Activated T-helper 1 cell treated with anti-CD3 and anti-CD28 coated beads, Interleukin-12 subunit alpha, Interleukin-12 subunit beta, Interleukin-2, Interleukin-4 antibody, amounts not matched to agents 30 ng/mL and 10 ng/mL and 1 ng/mL, durations not matched to agents 14 hours and 24 hours and 36 hours (primary cell): ENCODE measurements at places on chromosomes 13 and 19. TPM values are rescaled to one million over a fixed set of nuclear protein-coding genes. Genes with fewer than 3 reads are reported as not detected.

SLC6A16 gene
- total RNA-seq = 0.44 and 1.5 TPM in 2 replicates

DNA sequence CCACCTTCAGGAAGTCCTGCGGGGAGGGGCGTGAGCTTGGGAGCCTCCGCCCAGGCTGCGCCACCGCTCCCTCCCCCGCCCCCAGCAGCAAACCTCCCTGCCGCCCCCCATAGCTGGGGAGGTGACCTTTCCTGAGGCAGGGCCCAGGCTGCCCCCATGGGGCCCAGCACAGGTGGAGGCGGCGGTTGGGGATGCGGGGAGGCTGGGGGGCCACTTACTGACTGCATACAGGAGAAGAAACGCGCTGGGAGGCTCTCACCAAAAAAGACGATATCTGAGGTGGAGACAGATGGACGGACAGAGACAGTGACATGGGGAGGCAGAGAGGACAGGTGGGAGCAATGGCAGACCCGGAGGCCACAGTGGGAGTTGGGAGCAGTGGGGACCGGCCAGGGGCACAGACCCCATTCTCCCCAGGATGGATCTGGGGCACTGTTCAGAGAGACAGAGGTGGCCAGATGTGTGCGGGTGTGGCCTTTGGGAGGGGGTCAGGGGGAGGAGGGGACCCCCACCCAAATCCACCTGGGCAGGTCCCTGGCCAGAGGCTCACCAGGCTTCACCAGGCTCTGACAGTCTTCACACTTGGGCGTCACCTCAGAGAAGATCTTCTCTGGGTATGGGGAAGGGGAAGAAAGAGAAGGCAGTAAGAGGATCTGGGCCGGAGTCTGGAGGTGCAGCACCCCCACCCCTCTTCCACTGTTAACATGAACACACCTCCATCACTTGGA is 3.0 kb upstream of the RINL start:
- no peak for DNase-seq
- H3K4me1 ChIP-seq = peaks cover 31% of the 10 kb centered on the region
- H3K27me3 ChIP-seq = no peaks in the 10 kb centered on the region
- no peak overlapping the region for H3K4me3 ChIP-seq
- no peak overlapping the region for H3K27ac ChIP-seq
- H3K36me3 ChIP-seq = peaks cover 10% of the 10 kb centered on the region

DNA sequence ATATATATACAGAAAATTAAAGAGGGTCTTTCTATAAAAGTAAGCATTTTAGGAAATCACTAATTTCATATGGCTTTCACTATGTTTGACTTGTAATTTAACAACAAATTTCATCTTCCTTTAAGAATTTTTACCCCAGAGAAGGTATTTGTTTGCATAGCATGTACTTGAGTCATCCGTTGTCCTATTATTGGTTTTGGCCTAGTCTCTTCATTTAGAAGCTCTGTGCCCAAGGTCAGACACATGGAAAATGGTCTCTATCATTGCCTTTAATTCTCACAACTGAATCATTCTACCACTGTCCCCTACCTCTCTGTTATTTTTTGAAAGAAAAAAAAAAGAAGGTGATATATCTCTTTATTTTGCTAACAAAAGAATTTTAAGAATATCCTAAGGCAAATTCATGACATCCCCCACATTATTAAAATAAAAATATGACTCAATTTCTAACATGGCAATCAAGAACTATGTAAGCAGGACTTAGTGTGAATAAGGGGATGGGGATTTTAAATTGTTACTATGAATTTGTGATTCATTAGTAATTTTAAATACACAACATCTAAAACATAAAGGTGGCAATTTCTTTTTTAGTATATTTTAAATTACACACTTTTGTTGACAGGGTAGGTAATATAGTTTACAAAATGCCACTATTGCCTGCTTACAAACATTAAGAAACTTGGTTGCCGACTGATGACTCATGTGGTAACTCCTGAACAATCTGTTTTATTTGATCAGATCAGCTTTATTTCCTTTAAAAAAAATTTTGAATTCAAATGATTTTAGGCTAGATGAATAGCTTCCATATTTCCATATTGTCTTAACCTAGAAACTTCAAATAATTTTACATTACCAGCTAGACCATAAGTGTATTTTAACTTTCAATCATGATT is 13.9 kb downstream of the SLITRK5 start:
- H3K4me1 ChIP-seq = no peaks in the 10 kb centered on the region
- no peak overlapping the region for H3K27ac ChIP-seq
- H3K27me3 ChIP-seq = no peaks in the 10 kb centered on the region

GRCh38 chr13:35057858-35058257 is 115.8 kb downstream of the NBEA start:
- no peak for DNase-seq
- H3K27ac ChIP-seq = no peak overlapping the region
- no peaks in the 10 kb centered on the region for H3K36me3 ChIP-seq
- no peak overlapping the region for H3K4me3 ChIP-seq
- no peaks in the 10 kb centered on the region for H3K4me1 ChIP-seq
- no peaks in the 10 kb centered on the region for H3K27me3 ChIP-seq

TMEM59L gene
- 0.10 and 0.17 TPM in 2 replicates for total RNA-seq

ZIC5 gene
- total RNA-seq = not detected in 2 replicates
